ENCODE measurements at places on chromosomes 3 and 15.

- DNase-seq, result peak; percentile 26
Measured at GRCh38 chr3:186532598-186533072, 11.5 kb downstream of the CRYGS start.

- no peak for DNase-seq
Measured at GRCh38 chr3:149792452-149793270, at the start of gene ANKUB1. TSS of gene ANKUB1 (minus strand) at chr3:149792554. CDS start at chr3:149792366, 188 bp downstream.

DNA sequence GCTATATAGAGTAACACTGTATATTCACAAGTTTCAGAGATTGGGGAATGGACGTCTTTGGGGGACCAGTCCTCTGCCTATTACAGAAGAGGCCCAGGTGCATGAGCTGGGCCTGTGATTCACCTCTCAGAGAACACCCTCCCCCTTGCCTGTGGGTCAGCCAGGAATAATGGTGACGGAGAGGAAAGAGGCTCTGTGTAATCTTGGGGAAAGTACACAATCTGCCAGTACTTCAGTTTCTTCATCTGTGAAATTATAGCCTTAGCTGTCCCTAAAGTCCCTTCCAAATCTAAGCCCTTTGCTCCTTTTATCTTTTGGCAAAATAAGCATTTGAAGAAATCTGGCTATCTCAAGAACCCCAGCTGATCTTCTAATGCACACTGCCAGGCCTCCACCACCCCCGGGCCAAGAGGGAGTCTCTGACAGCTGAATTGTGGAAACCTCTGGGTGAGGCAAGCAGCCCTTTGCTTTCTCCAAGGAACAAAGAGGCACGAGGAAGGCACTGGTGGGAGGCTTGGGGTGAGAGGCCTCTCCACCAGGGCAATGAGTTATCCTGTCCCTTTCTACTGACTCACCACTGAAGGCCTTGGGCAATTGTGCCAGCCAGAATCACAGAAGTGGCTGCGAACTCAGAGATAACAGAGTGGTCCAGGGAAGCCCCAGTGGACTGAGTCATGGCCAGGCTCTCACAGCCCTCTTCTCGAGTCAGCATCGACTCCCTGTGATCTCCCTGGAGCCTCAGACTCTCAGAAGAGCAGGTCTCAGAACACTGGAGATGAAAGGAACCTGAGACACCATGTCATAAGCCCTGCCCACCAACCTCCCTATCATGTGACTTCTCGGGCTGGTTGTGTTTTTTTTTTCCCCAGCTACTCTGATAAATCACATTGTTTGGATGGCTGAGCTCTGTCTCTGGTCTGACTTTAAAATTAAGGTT is 31.8 kb downstream of the CCNL1 start:
- DNase-seq, result no peak

GRCh38 chr15:63070681-63071129 is 28.2 kb downstream of the TPM1 start:
- DNase-seq, result no peak

DNA sequence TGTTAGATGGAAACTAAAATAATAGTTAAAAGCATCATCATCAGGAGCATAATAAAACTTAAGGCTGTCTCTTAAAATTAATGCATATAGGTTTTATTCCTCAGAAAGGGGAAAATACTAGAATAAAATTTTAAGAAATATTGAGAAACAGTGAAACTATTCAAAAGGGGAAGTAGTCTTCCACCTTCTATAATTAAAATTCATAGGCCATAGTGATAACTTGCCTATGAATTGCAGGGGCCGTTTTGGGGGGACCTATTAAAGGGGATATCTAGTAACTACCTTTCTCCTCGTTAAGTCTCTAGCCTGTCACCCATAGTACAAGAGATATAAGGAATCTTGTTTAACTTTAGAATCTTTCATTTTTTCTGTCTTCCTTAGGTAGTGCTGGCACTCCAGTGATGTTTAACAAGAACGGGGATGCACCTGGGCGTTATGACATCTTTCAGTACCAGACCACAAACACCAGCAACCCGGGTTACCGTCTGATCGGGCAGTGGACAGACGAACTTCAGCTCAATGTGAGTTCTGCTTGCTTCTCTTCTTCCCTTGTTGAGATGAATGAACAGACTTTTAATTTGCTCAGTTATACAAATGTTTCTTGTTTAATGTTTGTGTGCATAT is 600.4 kb downstream of the GRM7 start:
- no peak for DNase-seq

- DNase-seq, result no peak
Measured at GRCh38 chr15:82133251-82133650, 87.4 kb upstream of the MEX3B start.

- DNase-seq, result no peak
Measured at GRCh38 chr3:122299215-122299614, 25.8 kb upstream of the CSTA start.

DNA sequence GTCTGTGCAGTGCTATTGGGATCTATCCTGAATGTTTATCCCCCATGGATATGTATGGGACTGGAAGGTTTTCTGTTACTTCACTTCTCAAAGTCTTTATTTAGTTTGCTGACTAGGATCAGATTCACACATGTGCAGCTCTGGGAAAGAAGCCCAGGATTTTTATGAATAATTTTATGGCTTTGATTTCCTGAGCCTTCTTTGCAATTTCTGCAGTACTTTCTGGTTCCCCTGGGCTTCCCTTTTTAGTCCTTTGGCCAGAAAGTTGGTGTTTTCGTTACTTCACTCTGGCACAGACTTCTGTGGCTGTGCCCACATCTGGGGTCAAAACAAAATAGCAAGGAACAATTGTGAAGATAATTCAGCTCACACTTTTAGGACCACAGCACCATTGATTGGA is 721.0 kb downstream of the OTOL1 start:
- no peak for DNase-seq

DNA sequence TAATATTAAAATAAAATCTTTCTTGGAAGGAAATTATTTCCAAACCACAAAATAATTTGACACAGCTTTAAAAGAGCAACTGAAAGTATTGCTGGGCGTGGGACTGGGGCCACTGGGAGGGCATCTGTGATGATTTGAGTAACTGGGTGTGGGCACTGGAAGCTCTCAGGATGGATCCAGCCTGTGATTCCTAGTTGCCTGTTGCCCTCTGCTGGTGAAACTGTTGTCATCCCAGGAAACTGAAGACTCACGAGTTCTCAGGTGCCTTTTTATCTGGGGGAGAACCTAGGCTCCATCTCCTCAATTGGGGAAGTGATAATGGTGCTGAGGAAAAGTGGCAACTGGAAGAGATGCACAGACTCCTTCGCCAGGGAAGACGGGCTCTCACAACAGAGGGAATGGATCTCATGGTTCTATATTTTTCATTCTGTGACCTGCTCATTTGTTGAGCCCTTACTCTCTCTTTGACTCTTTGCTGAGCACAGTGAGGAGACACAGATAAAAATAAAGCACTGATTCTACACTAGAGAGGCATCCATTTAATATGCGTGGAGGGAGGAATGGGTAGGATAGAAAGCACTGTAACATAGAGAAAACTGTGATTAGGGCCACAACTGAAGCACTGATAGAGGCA is 61.6 kb downstream of the TPRG1 start:
- DNase-seq, result peak; percentile 26

GRCh38 chr3:71547249-71548198 is 36.0 kb downstream of the FOXP1 start:
- DNase-seq, result no peak

- no peak for DNase-seq
Measured at GRCh38 chr3:190060192-190060775, 60.4 kb downstream of the P3H2 start.

- DNase-seq, result no peak
Measured at GRCh38 chr3:141600331-141600730, 113.5 kb downstream of the RASA2 start.

DNA sequence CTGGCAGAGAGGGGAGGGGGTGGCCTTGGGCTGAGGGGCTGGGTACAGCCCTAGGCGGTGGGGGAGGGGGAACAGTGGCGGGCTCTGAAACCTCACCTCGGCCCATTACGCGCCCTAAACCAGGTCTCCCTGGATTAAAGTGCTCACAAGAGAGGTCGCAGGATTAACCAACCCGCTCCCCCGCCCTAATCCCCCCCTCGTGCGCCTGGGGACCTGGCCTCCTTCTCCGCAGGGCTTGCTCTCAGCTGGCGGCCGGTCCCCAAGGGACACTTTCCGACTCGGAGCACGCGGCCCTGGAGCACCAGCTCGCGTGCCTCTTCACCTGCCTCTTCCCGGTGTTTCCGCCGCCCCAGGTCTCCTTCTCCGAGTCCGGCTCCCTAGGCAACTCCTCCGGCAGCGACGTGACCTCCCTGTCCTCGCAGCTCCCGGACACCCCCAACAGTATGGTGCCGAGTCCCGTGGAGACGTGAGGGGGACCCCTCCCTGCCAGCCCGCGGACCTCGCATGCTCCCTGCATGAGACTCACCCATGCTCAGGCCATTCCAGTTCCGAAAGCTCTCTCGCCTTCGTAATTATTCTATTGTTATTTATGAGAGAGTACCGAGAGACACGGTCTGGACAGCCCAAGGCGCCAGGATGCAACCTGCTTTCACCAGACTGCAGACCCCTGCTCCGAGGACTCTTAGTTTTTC is 4.9 kb downstream of the ISL2 start:
- DNase-seq, result peak; percentile 10

- peak; percentile 76 for DNase-seq
Measured at GRCh38 chr15:62254137-62254934, 89.3 kb upstream of the C2CD4B start.

DNA sequence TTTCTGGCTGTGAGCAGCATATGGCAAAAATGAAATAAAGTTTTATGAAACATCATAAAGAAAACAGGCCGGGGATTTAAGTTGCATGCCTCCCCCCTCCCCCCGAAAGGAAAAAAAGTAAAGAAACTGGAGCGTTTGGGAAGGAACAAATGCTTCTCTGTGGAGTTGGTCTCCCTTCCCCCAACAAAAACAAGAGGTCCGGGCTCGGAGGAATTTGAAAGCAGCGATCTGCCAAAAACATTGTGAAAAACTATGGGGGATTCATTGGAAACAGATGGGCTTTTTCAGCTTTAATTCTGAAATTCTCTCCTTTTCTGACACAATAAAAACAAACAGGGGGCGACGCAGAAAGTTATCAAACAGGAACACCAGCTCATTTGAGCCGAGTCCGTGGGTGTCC is 17.0 kb downstream of the RGMA start:
- no peak for DNase-seq

- DNase-seq, result no peak
Measured at GRCh38 chr3:104648823-104649222, 717.9 kb upstream of the ALCAM start.

DNA sequence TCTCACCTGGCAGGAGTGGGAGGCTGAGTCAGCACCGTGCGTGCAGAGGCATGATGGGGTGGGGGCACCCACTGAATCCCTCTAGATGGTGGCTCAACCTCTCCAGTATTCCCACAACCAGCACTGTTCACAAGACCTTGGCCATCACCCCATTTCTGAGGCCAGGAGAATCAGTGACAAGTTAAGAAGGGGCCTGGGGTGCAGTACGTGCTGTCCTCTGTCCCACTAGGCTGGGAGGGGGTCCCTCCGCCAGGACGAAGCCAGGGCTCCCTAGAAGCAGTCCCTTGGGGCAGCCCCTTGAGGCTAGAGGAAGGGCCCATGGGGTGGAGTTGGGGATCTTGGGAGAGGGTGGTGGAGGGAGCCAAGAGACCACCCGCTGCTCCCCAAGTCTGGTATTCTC is 4.8 kb downstream of the MYL3 start:
- no peak for DNase-seq

GRCh38 chr15:97745481-97746071 is 214.9 kb upstream of the ARRDC4 start:
- peak; percentile 29 for DNase-seq

DNA sequence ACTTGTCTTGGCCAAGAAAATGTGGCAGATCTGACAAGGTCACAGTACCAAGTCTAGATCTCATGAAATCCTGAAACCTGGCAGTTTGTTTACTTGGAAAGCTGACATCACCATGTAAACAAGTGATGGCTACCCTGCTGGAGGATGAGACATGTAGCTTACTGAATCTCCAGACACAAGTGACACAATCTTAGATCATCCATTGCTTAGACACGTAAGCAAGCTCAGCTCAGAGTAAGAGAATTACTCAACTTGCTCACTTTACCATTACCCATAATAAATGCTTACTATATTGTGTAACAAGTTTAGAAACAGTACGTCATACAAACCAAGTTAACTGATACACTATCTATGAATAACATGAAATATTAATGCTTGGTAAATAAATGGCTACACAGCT is 263.8 kb downstream of the TBC1D5 start:
- no peak for DNase-seq

DNA sequence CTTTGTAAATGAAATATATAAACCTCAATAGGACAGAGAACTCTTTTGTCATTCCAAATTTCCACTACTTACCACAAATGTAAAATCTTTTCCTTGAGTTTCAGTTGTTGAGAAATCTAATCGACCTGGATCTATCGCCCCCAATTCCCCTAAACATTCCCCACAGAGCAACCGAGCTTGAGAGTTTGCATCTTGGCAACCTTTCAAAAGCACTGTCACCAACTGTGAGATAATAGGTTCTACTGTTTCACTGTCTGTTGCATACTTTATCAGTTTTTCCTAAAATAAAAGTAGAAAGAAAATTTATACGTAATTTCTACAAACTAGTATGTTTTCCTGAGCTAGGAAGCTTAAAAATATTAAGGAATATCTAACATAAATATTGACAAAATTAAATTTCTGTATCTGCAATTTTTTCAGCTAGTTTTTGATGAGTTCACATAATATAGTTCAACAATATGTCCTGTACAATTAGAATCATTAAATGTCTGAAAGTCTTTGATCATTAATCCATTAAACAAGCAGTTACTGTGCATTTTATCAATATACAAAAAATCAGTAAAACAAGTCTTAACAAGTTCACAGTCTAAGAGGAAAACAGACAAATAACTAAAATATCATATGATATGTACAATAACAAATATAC is 54.5 kb downstream of the ATR start:
- no peak for DNase-seq

DNA sequence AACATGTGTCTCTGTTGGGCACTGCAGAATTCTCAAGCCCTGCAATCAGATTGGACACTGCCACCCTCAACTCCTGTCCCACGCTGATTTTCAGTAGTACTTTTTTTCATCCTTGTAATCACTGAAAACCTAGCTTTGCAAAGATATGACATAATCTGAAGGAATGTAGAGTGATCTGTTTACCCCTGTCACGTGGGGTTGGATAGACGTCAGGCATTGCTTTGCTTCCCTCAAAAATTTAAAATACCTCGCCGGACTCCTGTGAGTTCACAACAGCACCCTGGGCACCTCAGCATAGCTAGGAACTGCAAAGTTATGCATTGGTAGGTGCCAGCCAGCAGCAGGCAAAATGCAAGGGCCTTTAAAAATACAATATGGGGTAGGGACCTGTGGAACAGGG is 71.1 kb upstream of the OXTR start:
- no peak for DNase-seq

- no peak for DNase-seq
Measured at GRCh38 chr3:141000686-141001085, 50.5 kb upstream of the SPSB4 start.

- no peak for DNase-seq
Measured at GRCh38 chr15:68412218-68412617, 19.7 kb downstream of the ITGA11 start.

DNA sequence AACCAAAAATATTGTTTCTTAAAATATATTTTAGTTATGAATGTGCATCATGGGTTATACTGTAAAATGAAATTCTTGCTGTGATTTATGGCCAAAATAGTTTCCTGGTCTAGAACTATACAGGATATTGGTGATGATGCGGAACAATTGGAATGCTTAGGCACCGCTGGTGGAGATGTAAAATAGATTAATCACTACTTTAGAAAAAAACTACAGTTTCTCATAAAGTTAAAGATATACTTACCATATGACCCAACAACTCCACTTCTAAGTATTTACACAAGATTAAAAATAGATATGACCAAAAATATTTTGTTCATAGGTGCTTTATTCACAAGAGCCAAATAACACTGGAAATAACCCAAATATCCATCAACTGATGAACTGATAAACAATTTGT is 126.7 kb downstream of the TUSC7 start:
- DNase-seq, result no peak

Measured in neural crest cell (in vitro differentiated cells).